ENCODE measurements at places on chromosomes 7 and 10.

GRCh38 chr7:84529480-84530205, 335.1 kb upstream of the SEMA3A start:
- DNase-seq = no peak

DNA sequence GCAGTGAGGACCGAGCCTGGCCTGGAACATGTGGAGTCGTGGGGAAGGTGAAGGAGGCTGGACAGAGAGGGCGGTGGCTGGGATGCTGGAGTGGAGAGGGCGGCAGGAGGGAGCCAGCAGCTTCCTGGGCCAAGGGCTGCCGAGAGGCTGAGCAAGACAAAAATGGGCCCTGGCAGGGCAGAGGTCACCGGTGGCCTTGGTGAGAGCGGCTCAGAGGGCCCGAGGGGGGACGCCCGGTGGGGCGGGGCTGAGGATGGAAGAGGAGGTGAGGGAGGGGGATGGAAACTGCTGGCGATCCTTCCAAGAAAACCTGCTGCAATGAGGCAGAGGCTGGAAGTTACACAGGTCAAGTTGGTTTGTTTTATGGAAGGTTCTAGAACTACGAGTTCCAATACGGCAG, 69.5 kb downstream of the ELFN1 start:
- no peak for DNase-seq

DNA sequence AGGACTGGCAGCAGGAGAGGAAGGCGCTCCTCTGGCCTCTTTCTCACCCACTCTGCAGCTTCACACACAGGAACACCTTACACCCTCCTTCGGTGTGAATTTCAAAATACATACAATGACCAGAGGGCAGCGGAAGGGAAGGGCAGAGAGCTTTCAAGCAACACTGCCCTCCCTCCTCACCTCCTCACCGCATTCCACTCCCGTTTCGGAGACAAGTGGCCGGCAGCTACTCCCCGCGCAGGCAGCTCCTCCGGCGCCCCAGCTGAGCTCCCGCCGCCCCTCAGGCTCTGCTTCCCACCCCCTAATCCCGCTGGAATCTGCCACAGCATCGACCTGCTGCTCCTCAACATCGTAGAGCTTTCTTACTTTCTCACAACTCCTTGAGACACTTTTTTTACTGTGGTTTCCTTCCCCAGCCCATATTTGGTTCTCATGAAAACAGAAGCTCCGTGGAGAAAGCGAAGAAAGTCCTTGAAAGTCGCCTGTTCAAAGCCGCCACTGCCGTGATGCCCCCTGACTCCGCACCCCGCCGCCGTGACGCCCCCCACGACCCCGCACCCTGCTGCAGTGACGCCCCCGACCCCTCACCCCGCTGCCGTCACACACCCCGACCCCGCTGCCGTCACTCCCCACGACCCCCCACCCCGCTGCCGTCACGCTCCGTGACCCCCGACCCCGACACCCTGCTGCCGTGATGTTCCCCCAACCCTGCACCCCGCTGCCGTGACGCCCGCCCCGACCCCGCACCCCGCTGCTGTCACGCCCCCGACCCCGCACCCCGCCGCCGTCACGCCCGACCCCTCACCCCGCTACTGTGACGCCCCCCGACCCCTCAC, 14.6 kb upstream of the GPER1 start:
- no peak for DNase-seq

DNA sequence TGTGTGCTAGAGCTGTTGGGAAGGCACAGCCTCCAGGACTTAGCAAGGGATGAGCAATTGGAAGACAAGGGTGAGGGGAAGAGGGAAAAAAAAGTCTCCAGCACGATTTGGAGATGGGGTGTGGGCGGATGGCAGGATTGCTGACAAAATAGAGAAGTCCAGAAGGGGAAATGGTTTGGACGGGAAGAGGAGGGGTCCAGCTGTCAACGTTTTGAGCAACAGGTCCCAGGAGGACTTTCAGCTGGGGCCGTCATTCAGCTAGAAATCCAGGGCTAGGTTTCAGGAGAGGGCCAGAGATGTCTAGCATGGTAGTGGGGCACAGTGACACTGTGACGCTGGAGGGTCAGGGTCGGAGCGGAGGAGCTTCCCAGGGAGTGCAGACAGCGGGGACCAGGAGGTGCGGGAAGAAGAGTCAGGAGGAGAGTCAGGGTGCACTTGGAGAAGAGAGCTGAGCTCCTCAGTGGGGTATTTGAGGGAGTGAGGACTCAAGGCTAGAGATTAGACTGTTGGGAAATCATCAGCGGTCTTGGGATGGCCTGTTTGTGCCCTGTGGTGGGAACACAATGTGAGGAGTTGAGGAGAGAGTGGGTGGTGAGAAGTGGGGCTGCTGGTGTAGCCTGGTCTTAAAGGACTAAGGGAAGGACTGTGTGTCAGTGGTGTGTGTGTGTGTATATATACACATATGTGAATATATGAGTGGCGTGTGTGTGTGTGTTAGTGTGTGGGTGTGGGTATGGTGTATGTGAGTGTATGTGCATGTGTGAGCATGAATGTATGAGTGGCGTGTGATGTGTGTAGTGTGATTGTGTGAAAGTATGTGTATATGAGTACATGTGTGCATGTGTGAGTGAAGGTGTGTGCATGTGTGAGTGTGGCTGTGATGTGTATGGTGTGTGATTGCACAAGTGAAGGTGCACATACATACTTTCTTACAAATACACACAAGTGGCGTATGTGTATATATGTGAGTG, 3.8 kb downstream of the ZYX start:
- DNase-seq = no peak

GRCh38 chr7:35450456-35451214, 196.7 kb upstream of the TBX20 start:
- DNase-seq = no peak

DNA sequence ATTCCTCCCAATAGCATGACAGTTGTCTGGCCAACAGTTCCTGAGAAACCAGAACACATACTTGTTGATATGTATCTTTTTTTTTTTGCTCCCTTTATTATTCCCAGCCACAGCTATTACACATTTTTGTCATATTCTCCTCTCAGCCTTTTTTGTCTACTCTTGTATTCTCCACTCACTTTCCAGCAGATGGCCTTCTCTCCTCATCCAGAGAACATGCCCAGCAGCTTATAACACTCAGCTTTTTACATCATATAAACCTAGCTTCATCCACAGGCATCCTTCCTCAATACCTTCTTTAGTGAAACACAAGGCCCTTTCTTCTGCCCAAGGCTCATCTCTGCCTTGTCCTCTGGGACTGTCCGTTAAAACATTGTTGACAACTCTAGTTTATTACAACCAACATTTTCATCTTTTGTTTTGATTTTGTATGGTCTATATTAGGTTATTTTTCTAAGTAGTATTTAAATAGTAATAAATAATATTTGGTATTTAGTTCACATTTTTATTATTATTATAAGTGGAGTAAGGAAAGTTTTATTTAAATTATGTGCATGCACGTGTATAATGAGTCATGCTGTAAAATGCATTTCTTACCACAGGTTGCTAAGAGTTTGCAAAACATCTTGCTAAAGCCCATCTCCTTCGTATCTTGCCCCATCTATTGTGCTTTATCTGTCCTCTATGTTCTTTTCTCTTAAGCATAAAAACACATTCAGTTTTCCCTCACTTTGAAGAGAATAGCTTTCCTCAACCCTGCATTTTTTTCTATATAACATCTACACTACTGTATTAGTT, 101.5 kb downstream of the ORC5 start:
- DNase-seq = no peak

GRCh38 chr10:79189853-79190435, 121.2 kb downstream of the ZMIZ1 start:
- DNase-seq = no peak

DNA sequence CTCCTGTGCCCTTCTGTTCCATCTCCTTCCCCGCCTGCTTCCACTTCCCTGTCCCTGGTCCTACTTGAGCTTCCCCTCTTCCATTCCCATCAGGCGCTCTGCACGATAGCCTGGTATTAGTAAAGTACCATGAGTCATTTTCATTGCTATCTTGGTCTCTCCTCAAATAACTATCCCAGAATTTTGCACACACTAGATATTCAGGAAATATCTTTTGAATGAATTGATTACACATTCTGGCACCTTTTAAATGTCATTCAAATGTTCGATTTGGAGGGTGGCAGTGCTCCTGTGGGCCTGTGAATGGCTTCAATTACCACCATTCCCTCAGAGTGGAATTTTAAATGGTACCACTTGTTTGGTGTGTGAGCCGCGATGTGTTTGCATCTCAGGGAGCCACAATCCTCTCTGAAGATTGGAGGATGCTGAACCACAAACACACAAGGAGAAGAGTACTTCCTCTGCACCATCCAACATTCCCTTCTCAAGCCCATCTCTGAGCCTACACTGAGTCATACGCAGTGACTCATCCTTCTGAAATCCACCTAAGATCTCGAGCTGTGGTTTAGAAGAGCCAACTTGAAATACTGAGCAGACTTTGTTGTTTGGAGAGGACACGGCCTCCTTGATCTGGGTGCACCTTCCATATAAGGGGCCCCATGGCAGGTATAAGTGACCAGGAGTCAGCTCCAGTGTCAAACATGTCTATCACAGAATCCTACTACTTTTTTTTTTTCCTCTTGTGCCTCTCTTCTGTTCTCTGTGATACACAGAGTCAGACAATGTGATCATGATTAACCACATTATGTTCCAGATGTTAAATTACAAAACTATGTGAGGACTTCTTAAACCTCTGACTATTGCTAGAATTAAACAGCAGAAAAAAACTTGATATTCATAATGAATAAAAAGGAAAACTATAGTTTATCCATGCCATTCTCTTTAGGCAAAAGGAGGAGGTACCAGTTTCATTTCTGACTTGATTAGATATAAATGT, 81.9 kb downstream of the BMPER start:
- DNase-seq = no peak
